ENCODE measurements at places on chromosomes 7 and 10.
A peak's percentile ranks its signal among the peaks of the same experiment; 100 is the strongest.

DNA sequence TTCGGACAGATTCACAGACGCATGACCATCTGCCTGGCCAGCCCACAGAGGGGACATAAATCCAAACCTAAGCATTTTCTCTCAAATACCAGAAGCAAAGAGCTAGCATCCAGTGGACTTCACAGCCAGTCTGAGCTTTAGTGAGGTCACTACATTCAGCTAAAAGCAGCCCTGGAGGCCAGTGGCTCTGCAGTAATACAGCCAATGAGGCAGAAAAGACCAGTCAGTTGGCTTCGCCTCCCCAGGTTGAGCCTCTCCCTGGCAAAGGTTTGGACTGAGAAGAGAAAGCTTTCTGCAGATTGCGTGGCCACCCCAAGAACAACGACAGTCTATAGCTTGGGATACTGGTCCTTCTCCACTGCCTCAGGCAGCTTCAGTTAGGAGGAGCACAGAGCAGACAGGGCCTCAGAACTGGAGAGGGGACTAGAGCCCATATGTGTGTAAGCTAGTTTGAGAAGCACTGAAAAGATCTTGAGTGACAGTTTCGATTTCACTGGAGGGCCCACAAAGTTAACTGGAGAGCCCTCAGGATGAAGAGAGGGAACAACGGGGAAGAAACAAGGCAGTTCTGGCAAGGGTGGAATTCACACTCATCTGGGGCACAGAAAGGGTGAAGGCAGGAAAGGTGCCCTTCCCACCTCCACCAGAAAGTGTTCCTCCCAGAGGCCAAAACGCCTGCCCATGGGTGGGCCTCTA is 3.8 kb downstream of the WDR91 start:
- DNase-seq = no peak

DNA sequence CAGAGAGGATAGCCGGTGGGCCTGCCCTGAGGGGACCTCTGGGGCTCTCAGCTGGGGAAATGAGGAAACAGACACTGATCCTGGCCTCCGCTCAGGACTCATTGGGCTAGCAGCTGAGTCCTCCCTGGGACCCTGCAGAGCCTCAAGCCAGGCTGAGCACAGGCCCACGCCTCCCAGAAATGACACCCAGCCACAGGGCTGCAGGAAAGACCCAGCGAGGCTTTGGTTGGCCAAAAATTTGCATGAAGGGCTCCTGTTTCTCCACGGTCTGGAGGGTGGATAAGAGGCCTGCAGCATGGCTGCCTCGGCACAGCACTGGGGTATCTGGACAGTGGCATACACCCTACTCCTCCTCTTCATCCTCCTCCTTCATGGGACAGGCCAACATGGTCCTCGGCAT is 60.4 kb downstream of the ZNF33B start:
- no peak for DNase-seq

GRCh38 chr10:129771576-129771975 is 192.5 kb downstream of the EBF3 start:
- DNase-seq = no peak

DNA sequence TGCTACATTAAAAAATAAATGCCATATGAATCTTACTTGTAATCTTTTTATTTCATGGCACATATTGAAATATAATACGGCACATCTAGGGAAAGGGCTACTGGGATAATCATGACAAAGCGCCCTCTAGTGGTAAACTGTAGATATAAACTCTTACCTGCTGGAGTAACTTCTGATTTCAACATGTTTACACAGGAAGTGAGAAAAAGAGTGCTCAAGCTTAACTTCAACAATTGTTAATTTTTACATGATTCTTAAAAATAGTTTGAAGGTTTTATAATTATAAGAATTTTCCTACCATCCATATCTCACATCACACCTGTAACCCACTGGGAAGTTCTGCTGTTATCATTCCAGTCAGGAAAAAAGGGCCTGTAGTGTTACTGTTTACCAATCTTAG is 2.0 kb upstream of the HEPACAM2 start:
- peak; percentile 74 for DNase-seq

GRCh38 chr7:75718390-75719031 is 20.2 kb downstream of the HIP1 start:
- DNase-seq = peak; percentile 4

GRCh38 chr10:60629332-60629731 is 148.9 kb upstream of the CDK1 start:
- DNase-seq = no peak

DNA sequence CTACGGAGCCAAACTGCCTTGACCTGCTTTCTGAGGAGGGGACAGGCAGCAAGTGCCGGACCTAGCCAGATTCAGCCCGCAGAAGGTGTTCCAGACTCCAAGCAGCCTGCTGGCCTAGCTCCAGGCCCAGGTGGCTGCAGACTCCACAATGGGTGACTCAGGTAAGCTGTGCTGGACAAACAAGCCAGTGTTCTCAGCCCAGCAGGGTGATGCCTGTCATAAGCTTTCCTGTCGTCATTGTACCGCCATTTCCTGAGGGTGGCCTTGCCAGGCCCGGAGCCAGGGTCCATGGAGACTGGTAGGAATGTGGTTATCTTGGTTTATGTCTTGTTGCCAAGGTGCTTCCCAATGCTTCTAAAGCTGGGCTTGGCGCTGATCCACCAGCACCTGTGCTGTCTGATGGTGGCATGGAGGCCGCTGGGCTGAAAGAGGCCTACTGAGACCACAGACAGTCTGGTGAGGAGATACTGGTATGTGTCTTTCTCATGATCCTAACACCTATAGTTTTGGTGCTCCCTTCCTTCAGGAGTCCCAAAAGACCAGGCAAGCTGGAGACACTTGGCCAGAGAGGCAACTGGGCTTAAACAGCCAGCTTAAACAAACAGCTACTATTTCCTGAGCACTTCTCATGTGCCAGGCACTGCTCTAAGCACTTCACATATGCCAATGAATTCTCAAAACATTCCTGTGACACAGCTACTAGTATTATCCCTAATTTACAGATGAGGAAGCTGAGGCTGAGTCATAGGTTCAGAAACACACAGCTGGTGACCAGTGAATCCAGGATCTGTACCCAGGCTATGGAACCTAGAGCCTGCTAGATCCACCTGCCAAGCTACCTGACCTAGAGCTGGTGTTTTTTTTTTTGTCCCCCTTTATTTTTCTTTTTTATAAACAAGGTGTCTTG is 42.0 kb downstream of the ZC3HC1 start:
- peak; percentile 17 for DNase-seq

DNA sequence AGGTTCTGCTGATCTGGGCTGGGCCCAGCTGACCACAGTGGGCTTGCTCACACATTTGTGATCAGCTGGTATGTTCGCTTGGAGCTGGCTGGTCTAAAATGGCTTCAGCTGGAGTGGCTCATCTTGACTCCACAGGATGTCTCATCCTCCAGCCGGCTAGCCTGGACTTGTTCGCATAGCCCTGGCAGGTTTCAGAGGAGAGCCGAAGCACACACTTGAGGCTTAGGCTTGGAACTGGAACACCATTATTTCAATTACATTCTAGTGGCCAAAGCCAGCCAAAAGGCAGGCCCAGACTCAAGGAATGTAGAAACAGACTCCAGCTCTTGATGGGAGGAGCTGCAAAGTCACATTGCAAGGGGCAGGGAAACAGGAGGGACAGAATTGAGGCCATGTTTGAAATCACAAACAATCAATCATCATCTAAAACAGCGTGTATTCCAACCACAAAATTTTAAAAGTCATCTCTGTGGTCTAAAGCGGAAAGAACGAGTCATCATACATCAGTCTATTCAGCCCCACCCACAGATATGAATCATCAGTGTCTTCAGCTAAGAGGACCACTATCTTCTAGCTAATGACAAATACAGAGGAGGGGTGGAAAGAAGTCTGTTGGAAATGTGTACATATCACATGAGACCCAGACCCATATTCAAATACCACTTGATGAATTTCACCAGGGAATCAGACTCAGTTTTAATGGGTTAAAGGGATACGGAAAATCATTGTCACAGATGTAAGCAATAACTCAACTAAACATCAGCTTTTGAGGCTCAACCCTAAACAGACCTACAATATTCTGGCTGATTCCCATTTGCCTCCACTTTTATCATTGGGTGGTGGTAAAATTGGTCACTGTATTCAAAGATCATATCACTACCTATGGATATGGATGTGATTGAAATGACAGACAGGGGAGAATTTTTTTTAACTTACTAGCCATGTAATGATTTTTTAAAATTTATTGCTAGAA is 139.0 kb upstream of the MKLN1 start:
- no peak for DNase-seq

- DNase-seq = peak; percentile 47
These were observed 164.3 kb downstream of the BMPER start for GRCh38 chr7:34069676-34070075.

DNA sequence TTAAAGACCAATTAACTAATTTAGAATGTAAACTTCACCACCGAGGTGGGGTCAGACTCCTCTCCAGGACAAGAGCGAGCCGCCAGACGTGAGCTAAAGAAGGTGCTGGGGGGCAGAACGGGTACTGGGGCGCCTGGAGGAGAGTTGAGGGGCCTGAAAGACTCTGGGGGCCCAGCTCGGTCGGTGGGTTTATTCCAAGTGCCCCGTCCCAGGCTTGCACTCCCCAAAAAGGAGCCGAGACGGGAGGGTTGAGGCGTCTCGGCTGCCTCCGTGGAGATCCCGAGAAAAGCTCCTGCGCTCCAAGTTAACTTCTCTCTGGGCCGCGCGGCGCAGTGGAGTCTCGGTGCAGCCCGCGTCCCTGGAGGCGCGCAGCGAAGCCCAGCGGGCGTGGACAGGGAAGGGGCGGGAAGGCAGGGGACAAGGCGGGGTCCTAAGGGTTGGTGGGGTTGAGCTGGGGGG is 553.3 kb downstream of the TFEC start:
- no peak for DNase-seq

All from NCI-H526 (cell line).